ENCODE measurements at places on chromosomes 4 and X. TPM values are rescaled to one million over a fixed set of nuclear protein-coding genes. Genes with fewer than 3 reads are reported as not detected.

OTUD6A gene
- not detected for total RNA-seq

CXCL3 gene
- 1.7 TPM for total RNA-seq

EVC gene
- total RNA-seq, result 20.8 TPM

BANK1 gene
- total RNA-seq, result 1.4 TPM

HSD17B13 gene
- 0.33 TPM for total RNA-seq

ARR3 gene
- total RNA-seq, result not detected

ANKRD50 gene
- total RNA-seq, result 46.8 TPM

FABP2 gene
- not detected for total RNA-seq

C1QTNF7 gene
- 2.1 TPM for total RNA-seq
